Uterus (tissue), 4 donors: ENCODE measurements at places on chromosomes 4 and X. TPM values are rescaled to one million over a fixed set of nuclear protein-coding genes. Genes with fewer than 3 reads are reported as not detected.

Gene ADAMTS3
- total RNA-seq = 4.2 TPM

Gene XG
- not detected for total RNA-seq

- no peak for DNase-seq
Observed at GRCh38 chrX:153525451-153525850, 8.0 kb downstream of the ATP2B3 start.

DNA sequence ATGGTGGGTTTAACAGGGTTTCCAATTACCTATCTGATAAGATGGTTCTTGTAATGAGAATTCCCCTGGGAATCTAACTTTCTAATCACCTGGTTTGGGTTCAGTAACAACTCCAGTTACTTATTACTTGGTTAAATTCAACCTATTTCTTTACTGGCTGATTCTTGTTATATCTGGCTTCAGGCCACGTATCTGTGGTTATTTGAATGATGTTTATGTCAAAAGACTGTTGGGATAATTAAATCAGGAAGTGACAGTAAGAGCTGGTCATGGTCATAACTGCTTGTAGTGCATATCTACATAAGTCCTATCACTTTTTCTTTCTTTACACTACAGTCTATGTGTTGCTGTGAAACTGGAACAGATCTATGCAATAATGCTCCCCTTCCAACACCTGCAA, 108.1 kb downstream of the MID1 start:
- DNase-seq = no peak
